ENCODE measurements at places on chromosomes 1 and 21. TPM values are rescaled to one million over a fixed set of nuclear protein-coding genes. Genes with fewer than 3 reads are reported as not detected.

- DNase-seq: no peak
Observed at GRCh38 chr1:161727256-161727924, 6.0 kb downstream of the FCRLB start.

GRCh38 chr1:31428436-31429221 lies 15.6 kb downstream of the SERINC2 start:
- no peak for DNase-seq

DNA sequence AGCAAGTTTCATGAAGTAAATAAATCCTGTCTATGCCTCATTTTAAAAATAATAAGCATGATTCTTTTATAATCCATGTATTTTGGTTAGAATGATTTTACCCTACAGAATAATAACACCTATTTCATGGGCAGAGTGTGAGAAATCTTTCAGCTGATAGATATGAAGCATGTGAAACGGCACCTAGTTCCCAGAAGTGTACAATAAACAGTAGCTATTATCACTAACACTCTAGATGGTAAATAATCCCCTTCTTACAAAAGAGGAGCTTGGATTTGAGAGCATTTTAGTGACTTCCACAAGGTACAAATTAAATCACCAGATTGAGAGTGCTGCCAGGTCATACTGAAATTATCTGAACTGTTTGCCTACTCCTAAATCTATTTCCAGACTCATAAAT lies 95.3 kb upstream of the NRIP1 start:
- DNase-seq: no peak

- DNase-seq: no peak
Observed at GRCh38 chr1:154869351-154870114, 548 bp downstream of the KCNN3 start.

DNA sequence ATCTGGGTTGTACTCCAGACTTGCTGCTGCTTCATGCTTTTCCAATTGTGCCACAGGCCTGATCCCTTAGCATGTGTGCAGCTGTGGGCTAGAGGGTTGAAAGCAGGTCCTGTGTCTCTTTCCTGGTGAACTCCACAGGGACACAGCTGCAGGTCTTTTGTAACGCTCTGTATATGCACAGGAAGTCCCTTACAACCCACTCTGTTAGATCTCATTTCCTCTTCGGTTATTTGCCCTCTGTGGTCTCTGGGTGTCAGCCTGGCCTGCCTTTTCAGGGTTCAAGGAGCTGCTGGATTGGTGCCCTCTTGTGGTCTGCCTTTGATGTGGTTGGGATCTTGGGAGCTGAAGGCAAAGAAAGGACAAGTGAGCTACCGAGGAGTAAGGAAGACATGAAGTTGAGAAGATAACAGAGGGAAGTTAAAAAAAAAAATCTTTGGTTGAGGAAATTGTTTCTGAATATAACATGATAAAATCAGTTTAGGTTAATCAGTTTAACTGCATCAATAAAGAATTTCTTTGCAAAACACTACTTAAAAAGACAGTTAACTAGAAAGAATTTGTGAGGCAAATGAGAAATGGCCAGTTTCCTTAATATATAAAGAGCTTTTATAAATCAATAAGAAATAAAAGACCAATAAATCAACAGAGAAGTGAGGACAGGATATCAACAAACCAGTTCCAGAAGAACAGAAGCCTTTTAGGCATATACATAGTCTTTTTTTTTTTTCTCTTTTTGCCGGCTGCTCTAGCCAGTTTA lies 44.1 kb downstream of the UCK2 start:
- DNase-seq: no peak

The RAP1GAP gene
- 20.3 TPM for total RNA-seq

The RBM11 gene
- 2.1 TPM for total RNA-seq

Measured in type B pancreatic cell (in vitro differentiated cells).